ENCODE measurements at places on chromosomes 1 and 21. TPM values are rescaled to one million over a fixed set of nuclear protein-coding genes. Genes with fewer than 3 reads are reported as not detected.

Gene DBT
- total RNA-seq = 5.2 TPM

Gene PHLDA3
- 12.3 TPM for total RNA-seq

Gene NR1I3
- total RNA-seq = not detected

Gene C1orf141
- not detected for total RNA-seq

Gene KCNE1
- total RNA-seq = not detected

Gene DPH2
- total RNA-seq = 76.0 TPM

Gene LCE2C
- total RNA-seq = not detected

Gene COL11A1
- 106 TPM for total RNA-seq

GRCh38 chr1:34278211-34278610, 101.5 kb downstream of the C1orf94 start:
- DNase-seq = no peak

DNA sequence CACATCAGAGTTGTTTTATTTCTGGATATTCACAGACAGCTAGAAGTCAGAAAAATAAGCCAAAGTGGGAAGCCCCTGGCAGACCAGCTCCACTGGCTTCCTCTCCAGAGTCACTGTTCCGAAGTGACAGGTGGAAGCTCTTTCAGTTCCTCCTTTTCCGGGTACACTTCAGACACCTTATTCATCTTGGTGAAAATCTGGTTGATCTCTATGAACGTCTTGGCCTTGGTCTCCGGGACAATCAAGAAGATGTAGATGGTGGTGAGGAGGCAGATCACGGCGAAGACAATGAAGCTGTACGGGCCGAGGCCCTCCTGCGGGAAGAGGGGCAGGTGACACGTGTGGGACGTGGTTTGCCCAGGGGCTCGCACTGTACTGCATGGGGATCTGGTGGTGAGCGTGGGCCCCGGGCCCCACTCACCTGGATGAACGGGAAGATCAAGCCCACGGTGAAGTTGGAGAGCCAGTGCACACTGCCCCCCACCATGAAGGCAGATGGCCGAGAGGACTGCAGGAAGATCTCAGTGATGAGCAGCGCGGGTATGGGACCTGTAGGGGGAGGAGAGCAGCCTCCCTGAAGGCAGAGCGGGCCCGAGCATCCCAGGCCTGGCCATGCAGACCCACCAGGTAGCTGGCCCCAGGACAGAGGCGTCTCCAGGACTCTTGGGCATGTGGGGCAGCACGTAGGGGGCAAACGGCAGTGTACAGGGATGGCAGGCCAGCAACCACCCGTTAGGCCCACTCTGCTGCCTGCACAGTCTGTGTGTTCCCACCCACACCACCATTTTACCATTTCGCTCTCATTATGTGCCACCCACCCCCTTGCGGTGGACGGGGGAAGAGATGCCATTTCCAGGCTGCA, 11.5 kb upstream of the SLC2A7 start:
- DNase-seq = no peak

DNA sequence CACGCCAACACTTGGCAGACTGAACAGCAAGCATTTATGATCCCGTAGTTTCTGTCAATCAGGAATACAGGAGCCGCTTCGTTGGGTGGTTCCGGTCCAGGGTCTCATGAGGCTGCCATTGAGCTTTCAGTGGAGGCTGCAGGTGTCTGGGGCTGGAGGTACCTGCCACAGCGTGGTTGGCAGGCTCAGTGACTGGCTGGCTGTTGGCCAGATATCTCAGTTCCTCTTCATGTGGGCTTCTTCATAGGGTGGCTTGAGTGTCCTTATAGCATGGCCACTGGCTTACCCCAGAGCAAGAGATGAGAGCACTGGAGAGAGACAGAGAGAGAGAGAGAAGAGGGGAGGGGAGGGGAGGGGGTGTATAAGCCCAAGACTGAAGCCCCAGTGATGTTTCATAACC, 29.3 kb downstream of the PIK3CD start:
- no peak for DNase-seq

DNA sequence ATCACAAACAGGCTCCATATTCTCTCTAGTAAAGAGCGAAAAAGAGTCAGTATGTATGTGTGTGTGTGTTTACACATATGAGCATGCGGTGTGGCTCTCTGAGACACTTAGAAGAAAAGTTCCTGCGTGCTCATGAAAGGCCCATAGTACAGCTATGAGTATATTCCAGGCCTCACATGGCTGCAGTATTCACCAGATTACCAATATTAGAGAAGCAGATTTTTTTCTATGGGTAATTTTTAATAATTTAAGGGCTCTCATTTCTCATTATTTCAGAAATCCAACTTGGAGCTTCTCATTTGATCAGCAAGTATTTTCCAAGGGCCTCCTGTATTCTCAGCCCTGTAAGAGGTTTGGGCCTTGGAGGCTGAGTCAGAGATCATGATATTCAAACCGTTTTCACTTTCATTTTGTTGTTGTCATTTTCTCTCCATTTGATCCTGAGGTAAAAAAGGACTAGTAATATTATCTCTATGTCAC, 232.9 kb upstream of the SGIP1 start:
- no peak for DNase-seq

GRCh38 chr1:218030846-218031245, 254.2 kb upstream of the RRP15 start:
- DNase-seq = no peak

DNA sequence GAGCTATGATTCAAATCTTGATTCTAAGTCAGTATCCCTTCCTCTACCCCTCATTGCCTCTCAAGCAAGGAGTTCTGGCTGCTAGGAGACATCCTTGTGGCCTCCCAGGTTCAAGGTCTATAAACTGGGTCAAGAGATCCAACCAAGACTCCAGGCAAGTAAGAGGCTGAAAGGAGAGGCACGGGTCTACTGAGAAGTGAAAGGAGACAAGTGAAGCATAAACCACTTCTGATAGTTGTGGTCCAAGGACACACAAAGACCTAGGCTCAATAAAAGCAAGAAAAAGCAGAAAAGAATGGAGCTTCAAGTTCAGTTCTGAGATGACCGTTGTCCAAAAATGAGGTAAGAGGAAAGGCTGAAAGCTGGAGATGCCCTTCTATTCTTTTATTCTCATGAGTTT, 17.8 kb upstream of the PPP2R5A start:
- DNase-seq = no peak

GRCh38 chr21:17402937-17403336, 109.9 kb upstream of the CXADR start:
- DNase-seq = no peak

- DNase-seq = no peak
Measured at GRCh38 chr1:111671852-111672251, 52.3 kb downstream of the RAP1A start.

GRCh38 chr21:45278156-45278911, 9.4 kb downstream of the POFUT2 start:
- DNase-seq = no peak

DNA sequence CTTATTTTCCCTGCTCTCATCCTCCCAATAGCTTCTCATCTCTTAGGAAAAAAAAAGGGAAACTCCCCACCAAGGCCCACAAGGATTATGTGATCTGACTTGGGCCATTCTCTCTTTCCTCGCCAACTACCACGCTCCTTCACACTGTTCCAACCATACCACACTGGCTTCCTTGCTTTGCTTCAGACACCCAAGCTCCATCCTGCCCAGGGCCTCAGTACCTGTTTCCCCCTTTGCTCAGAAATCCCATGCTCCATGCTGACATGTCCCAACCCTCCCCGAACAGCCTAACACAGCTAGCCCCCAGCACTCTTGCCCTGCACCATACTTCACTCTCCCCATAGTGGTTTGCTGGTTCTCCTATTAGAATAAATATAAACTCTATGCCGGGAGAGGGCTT, 39.2 kb downstream of the MAB21L3 start:
- no peak for DNase-seq

DNA sequence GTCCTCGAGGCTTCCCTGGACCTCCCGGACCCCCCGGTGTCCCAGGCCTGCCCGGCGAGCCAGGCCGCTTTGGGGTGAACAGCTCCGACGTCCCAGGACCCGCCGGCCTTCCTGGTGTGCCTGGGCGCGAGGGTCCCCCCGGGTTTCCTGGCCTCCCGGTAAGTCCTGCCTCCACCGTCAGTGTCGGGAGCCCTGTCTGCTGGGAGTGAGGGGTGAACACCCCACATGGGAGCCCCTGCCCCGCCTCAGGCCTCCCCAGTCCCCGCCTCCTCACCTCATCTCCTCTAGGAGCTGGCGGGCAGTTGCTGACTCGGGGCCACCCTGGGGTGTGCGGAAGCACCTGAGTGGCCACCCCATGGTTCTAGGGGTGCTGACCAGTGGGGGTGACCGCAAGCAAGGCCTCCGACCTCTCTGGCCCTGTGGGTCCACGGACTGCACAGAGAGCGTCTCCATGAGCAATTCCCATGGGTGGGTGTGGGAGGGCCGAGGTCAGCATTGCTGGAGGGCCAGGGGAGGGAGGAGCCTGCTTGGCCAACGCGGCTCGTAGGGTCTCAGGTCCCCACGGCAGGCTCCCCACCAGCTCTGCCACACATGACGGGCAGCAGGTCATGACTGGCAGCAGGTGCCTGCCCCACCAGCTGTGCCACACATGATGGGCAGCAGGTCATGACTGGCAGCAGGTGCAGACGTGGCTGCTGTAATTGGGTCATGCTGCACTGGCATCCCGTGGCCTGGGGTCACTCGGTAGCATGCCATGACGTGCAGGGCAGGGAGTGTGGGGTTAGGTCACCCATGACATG, 61.3 kb downstream of the SLC19A1 start:
- no peak for DNase-seq

GRCh38 chr1:93804412-93804811, 74.6 kb downstream of the DNTTIP2 start:
- DNase-seq = no peak

- DNase-seq = no peak
Measured at GRCh38 chr1:193404236-193404635, 217.8 kb upstream of the B3GALT2 start.

DNA sequence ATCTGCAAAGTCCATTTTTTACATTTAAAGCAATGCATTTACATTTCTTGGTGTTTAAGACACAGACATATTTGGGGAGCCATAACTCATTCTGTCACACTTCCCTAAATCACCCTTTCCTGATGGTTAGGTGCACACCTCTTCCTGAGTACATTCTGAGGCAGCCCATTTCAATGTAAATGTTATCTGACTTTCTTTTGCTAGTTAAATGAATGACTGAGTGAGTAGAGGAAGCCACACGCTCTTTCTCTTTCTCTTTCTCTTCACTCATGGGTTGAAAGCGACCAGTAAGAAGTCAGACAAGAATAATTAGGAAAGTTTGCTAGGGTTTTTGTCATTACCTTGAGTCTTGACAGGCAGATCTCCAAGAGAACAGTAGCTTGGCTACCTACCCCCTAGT, 143.1 kb downstream of the S1PR1 start:
- no peak for DNase-seq

DNA sequence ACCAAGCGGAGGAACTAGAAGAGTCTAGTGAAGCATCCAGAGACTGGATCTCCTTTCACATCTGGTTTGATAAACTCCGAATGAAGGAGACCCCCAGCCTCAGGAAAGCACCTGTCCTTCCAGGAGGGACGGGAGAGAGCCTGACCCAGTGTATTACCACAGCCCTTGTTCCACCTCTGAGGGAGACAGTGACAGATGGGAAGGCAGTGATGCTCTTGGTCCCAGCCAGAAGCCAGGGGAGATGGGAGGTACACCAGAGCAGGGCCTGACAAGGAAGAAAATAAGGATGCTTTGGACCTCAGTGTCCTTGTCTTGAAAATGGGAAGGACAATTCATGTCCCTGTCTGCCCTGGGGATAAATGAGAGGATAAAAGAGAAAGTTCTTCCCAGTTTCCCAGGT, 3.5 kb downstream of the KLHDC7A start:
- no peak for DNase-seq

GRCh38 chr1:62012836-62013235, 181.8 kb upstream of the L1TD1 start:
- no peak for DNase-seq
